ENCODE measurements at places on chromosomes 13 and 19. TPM values are rescaled to one million over a fixed set of nuclear protein-coding genes. Genes with fewer than 3 reads are reported as not detected.

DNA sequence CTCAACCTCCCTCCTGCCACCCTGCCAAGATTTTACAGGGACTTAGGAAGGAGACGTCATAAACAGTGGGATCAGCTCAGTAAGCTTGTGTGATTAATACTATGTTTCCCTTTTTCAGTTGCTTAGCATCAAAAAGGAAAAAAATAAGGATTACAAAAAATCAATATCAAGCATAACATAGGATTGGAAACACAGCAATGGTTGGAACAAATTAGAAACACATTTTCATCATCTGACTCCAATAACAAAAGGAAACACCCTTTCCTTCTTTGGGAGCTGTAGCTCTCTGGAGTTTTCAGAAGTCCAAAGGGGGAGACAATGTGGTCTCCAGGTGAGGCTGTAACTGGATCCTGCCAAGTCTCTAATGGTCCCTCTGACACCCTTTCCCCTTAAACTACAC, 233.4 kb downstream of the B3GLCT start:
- ATAC-seq, result no peak

DNA sequence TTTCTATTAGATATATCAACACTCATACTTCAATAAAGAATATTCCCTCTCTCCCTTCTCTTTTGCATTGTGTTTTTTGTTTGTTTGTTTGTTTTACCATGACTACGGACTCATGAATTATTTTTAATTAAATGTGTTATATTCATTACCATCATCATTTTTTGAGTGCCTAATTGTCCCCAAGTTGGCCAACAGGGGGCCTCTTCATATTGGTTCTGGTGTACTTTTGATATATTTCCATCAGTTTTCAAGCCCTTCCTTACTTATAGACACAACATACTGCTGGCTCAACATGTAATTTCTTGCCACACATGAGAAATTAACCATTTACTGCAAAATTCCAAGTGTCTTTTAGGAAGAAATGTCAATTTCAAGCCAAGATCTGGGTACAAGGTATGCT, 54.5 kb upstream of the GPC6 start:
- ATAC-seq, result no peak

DNA sequence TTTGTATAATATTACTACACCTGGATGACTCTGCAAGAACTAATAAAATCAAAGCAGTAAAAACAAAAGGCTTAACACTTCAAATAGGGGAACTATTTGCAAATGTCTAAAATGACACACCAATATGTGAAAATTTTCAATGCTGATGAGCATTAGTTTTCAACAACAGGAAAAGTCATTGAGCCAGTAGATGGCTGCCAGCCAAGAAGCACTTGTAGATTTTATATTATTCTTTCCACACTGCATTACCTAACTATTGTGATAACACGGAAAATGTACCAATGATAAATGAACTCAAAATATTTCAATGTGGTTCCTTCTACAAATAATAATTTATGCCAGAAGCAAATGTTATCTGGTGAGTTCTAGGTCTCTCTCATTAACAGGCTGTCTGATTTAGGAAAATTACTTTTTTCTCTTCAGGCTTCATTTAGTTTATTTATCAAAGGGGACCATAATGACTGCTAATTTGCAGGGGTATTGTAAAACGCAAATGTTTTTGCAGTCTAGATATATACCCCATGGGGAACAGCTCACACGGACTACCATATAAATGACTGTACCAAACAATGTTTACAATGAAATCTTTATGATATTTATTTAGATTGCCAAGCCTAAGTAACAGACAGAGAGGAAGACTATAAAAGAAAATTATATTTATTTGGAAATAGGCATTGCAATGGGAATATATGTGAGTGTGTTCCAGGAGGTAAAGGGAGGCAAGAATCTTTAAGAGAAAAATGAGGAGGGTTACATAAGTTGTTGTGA, 407.8 kb downstream of the LIG4 start:
- ATAC-seq, result no peak

DNA sequence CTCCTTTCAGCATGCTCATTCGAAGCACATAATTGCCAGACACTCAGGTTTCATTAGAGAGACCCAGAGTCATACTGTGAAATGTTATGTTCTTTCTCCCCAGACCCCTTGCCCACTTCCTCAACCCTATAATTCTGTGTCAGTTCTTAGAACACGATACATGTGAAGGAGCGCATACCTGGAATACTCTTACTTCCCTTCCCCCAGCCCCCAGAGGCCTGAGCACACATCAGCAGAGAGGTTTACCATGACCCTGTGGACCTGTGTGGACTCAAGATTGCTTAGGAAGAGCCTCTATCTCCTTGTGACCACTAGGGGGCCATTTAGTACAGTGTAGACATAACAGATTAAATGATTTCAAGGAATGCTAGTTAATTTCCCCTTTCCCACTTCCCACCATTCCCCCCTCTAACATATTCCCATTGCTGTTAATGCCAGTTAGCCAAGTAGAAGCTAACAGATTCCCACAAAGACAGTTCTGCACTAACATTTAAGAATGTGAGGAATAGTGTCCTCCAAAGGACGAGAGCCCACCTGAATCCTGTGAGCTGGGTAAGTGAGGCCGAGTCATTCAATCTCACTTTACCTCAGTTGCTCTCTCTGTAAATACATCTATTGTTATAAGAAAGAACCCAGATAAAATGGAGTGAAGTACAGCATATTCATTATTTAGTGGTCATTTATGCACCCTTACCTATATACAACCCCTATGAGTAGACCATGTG, 154.2 kb upstream of the MAB21L1 start:
- ATAC-seq, result peak; percentile 92

- ATAC-seq, result peak; percentile 61
These were observed 202.2 kb downstream of the SUCLA2 start for GRCh38 chr13:47798906-47799305.

DNA sequence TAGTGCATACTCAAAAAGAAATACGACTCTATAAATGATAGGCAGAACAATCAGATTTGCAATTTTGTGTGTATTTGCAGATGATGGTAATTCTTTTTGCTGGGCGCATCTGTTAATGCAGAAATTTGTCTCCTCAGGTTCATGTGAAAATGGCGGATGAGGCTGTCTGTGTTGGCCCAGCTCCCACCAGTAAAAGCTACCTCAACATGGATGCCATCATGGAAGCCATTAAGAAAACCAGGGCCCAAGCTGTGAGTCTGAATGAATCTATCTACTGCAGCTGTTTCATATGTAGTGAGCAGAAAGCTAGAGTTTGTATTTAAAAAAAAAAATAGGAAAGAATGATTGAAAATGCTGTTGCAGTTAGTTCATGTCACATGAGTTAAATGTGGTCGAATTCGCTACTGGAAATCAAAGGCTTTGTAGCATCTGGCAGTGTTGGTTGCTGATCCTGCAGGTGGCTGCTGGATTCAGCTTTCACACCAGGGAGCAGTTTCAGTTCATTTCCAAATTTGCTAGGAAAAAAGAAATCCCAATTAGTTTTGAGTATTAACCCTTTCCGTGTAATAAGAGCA, 66.0 kb downstream of the PCCA start:
- ATAC-seq, result no peak

DNA sequence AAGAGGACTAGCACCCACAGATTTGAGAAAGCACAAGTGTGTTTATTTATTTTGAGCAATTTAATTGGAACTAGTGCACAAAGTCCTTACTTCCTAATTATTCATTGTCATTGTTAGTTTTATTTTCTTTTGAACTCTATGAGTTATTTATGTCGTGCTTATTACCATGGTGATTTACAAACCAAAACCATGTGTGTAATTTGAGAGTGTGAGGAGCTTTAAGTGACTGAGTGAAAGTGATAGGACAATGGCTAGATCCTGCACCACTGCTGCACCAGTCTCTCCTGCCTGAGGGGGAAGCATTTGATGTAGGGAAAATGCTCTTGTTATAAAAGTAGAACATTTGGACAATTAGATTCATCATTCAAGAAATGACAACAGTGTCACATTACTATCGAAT, 172.3 kb upstream of the KLF12 start:
- ATAC-seq, result peak; percentile 59

Gene DMKN
- 3.1 TPM for total RNA-seq

Gene S1PR5
- total RNA-seq, result 0.21 TPM

Gene CEACAM19
- 5.2 TPM for total RNA-seq

Gene ELANE
- total RNA-seq, result not detected

Gene ZIC2
- 2.4 TPM for total RNA-seq

Gene SIGLEC9
- not detected for total RNA-seq

Gene DZIP1
- 36.4 TPM for total RNA-seq

Gene CBARP
- total RNA-seq, result 13.0 TPM
